ENCODE measurements at places on chromosomes 5 and 9.

DNA sequence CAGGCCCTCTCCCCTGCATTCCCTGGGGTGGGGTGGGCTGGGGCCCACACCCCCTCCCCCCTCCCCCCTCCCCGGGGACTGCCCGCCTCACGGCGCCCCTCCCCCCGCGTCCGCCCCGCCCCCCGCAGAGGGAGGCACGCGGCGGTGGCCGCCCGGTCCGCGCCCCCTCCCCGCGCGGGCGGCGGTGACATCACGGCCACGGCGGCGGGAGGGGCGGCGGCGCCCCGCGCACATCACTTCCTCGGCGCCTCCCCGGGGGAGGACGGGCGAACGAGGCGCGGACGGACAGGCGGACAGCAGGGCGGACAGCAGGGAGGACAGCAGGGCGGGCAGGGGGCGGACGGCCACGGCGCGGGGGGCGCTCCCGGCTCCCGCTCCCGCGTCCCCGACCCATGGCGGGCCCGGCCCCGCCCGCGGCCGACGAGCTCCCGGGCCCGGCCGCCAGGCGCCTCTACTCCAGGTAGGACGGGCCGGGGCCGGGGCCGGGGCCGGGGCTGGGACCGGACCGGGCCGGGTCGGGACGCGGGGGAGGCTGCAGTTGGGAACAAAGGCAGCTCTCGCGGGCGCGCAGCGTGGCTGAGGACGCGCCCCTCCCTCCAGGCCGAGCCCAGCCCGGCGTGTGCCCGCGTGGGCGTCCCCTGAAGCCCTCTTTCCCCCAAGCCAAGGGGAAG lies at the start of gene GPSM1:
Gene GPSM1 (plus strand): TSS at position 236 of the 671 bp plus-strand sequence. CDS start 157 bp downstream, at position 393.
- DNase-seq, result peak; percentile 15

GRCh38 chr5:173065155-173065554 lies 9.0 kb downstream of the CREBRF start:
- no peak for DNase-seq

DNA sequence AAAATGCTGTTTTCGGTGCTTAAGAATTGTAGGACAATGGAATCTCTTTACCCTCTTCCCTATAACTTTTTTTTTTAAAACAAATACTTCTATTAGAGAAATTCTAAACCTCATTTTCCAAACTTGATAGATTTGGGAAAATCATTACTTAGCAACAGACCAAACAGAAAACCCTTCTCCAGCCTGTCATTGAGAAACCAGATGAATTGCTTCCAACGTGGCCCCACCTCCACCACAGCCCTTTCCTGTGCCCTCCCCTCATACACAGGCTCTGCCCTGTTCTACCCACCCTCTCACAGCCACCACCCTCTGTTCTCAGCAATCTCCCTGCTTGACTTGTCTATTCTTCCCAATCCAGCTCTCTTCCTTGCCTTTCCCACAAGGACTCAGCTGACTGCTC lies 221.2 kb downstream of the DMRT2 start:
- DNase-seq, result no peak

GRCh38 chr9:85914108-85914507 lies 26.8 kb upstream of the NAA35 start:
- DNase-seq, result no peak

DNA sequence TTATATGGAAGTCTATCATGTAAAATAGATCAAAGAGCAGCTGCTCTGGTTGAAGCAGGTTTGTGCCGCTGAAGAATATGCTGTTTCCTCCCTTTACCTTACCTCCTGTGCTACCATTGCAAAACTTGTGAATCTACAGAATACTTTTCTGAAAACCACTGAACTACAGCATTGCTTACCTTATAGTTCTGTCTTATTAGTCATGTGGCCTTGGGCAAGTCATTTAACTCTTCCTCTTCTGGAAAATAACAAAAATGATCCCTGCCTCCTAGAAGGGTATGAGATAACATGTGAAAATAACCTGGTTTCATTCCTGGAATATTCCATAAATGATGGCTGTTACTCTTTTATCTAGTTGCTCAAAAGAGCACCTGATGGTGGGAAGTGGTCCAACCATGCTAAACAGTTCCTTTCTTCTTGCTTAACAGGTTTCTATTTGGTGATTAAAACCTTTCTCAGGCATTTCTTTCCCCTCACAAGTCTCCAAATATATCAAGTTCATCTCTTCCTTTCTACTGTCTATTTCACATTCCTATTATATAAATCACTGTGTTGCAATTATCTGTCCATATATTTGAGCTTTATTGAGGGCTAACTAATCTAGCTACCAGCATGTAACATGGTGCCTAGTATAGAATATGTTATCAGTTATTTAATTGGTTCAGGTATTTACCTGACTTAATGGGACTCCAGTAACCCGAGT lies 15.0 kb downstream of the TRIM32 start:
- no peak for DNase-seq

- no peak for DNase-seq
These were observed 287.8 kb upstream of the TUT7 start for GRCh38 chr9:86641970-86642369.

GRCh38 chr5:111901296-111901695 lies 144.3 kb upstream of the NREP start:
- DNase-seq, result no peak

- no peak for DNase-seq
These were observed 17.2 kb downstream of the AGXT2 start for GRCh38 chr5:35030426-35031100.

GRCh38 chr5:1555011-1555807 lies 31.4 kb upstream of the LPCAT1 start:
- no peak for DNase-seq

DNA sequence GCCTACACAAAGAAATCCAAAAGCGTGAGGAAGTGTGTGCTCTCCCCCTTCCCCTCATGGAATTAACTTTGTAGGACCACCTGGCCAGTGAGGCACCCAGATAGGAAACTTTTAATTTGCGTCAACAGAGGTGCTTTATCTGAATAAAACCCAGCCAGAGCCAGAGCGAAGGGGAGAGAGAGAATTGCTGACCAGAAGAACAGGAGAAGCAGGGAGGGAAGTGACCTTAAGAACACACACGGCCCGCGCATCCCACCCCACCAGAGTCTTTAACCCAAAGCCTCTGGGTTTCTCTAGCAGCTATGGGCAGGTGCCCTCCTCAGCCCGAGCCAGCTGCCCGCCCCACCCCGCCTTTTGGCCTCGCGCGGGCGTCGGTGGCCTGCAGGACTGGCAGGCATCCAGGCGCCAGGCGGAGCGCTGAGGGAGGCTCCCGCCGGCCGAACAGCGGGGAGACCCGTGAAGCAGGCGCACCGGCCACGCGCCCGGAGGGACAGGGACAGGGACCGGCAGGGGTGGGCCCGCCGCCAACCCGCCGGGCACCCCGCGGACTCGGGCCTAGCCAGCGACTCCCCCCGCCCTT lies 580 bp downstream of the ERAP1 start:
- no peak for DNase-seq

DNA sequence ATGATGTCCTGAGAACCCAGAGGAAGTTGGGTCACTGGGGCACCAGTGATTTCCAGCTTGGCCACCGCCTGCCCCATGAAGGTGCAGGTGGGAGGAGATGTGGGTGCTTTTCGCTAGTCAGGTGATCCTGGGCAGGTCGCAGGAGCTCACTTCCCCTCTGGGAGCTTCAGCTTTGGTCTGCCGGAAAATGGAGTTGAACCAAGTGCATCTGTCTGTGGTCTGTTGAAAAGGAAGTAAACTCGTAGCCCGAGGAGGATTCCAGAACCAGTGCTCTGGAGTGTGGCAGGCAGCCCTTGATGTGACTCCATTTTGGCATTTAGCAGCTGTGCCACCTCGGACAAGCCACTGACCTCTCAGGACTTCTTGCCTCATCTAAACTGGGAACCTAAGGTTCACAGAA lies 81.8 kb upstream of the HRH2 start:
- no peak for DNase-seq

GRCh38 chr5:32837211-32837610 lies 126.1 kb downstream of the NPR3 start:
- no peak for DNase-seq

GRCh38 chr5:59732806-59733205 lies 160.7 kb downstream of the PDE4D start:
- no peak for DNase-seq

GRCh38 chr5:67198917-67199316 lies 2.3 kb upstream of the CD180 start:
- DNase-seq, result no peak

GRCh38 chr5:17359451-17360011 lies 138.5 kb upstream of the TAF11L2 start:
- DNase-seq, result no peak

DNA sequence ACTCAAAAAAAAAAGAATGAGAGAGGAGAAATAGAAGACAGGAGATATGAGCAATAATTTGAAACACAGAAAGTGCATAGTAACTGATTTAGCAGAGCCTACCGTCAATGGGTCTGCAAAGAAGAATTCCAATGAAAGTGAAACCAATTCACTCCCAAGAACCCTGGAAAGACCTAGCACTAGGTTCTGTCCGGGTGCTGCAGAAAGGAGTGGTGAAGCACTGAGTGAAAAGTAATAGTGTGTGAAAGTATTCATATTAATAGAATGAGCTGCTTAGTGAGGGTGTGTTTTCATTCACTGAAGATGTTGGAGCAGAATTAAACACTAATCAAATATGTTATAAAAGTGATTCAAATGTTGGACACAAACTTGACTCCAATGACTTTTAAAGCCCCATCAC lies 51.3 kb upstream of the SLC30A5 start:
- DNase-seq, result no peak

DNA sequence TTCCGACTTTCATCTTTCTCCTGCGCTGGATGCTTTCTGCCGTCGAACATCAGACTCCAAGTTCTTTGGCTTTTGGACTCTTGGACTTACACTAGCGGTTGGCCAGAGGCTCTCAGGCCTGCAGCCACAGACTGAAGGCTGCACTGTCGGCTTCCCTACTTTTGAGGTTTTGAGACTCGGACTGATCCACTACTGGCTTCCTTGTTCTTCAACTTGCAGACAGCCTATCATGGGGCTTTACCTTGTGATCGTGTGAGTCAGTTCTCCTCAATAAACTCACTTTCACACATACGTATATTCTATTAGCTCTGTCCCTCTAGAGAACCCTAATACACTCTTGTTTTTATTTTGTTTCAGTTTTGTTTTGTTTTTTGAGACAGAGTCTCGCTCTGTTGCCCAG lies 10.3 kb downstream of the FKBP15 start:
- DNase-seq, result no peak

DNA sequence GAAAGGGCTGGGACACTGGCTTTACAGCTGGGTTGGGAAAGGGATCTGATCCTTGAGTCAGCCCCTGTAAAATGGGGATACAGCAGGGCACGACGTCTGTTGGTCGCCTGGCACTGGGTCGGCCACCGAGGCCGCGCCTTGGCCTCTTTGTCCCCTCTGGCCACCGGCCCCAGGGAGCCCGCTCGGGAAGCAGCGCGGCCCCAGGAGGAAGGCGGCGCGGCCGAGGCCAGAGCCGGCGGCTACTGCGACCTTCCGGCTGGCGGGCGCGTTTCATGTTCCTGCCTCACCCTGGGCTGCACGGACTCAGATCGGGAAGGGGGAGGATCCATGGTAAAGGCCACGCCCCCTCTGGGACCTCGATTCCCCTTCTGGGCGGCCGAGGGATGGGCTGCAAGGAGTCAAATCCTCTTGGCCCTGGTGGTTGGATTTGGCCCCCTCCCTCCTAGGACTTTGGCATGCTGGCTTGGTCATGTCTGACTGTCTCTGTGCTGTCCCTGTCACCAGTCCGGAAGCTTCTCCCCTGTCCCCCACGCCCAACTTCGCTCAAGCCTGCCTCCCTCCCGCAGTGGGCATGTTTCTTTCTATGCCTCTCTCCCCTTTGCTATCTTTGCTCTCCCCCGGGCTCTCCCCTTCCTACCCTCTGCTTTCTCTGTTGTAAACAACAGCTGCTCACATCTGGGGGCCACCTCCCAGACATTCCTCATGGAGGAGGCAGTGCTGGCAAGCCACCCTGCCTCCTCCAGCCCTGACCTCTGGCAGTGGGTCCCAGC lies 25.8 kb downstream of the FPGS start:
- no peak for DNase-seq

DNA sequence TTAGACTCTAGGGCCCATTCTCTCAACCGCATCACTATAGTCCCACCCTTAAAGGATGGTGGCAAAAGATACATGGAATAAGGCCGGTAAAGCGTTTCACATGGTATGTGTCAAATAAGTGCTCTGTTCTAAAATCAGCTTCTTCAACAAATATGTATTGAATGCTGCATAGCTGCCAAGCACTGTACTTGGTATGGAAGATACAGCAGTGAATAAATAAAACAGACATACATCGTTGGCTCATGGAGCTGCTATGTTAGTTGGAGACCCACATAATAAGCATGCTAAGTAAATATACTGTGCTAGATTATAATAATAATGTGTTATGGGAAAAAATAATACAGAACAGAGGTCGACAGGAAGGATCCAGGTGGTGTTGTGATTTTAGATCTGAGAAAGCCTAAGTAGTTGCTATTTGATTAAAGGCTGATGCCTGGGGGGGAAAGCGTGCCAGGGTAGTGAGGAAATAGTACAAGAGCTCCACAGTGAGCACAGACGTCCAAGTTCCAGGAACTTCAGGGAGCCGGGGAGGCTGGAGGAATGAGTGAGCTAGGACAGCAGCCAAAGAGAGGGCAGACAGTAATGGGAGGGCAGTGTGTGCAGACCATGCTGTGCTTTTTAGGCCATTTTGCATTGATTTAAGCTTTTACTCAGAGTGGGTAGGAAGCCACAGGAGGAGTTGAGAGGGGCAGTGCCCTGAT lies 93.7 kb downstream of the JAKMIP2 start:
- DNase-seq, result no peak

DNA sequence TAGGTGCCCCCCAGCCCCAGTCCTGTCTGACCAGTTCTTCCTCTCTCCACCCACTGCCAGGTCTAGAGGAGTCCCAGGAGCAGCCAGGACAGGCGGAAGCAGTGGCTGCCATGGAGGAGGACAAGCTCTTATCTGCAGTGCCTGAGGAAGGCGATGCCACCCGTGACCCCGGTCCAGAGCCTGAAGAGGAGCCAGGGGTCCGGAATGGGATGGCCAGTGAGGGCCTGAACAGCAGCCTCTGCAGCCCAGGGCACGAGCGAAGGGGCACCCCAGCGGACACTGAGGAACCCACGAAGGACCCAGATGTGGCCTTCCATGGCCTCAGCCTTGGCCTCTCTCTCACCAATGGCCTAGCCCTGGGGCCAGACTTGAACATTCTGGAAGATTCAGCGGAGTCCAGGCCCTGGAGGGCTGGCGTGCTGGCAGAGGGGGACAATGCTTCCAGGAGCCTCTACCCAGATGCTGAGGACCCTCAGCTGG lies 13.8 kb downstream of the PSD2 start:
- DNase-seq, result no peak

DNA sequence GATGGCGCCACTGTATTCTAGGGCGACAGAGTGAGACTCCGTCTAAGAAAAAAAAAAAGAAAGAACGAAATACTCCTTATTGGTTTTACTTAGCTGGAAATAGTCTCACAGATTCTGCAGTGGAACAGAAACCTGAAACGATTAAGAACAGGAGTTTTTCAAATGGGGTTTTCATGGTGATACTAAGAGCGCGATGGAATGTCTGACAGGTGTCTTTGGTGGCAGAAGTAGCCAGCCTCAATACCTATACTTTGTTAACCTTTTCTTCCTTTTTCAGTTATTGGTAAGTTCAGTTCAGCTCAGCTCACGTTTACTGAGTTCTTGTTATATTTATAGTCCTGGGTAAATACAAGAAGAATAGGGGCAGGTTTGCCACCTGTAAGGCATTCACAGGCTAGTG lies 123.9 kb downstream of the FOCAD start:
- no peak for DNase-seq

GRCh38 chr9:95788021-95788420 lies 87.5 kb upstream of the ERCC6L2 start:
- DNase-seq, result no peak

Data from activated T-helper 1 cell treated with anti-CD3 and anti-CD28 coated beads, Interleukin-2, amount 50 U/mL, for 16 hours (primary cell).